Type B pancreatic cell (in vitro differentiated cells): ENCODE measurements at places on chromosomes 4 and X. TPM values are rescaled to one million over a fixed set of nuclear protein-coding genes. Genes with fewer than 3 reads are reported as not detected.

The CXCL13 gene
- 0.75 TPM in 1 of 2 replicates, not detected in the other for total RNA-seq

The CRMP1 gene
- 13.2 and 40.4 TPM in 2 replicates for total RNA-seq

The HTN3 gene
- not detected in 2 replicates for total RNA-seq

The SORCS2 gene
- 13.4 and 24.0 TPM in 2 replicates for total RNA-seq

The SYTL4 gene
- 4.0 and 7.8 TPM in 2 replicates for total RNA-seq

The CYBB gene
- total RNA-seq = 0.17 TPM in 2 replicates

The MND1 gene
- 3.8 and 15.2 TPM in 2 replicates for total RNA-seq

The GYG2 gene
- 19.7 and 49.2 TPM in 2 replicates for total RNA-seq

The TRIM61 gene
- 2.1 and 2.6 TPM in 2 replicates for total RNA-seq

The MAGEA2B gene
- 1.1 TPM in 1 of 2 replicates, not detected in the other for total RNA-seq

The DMP1 gene
- 0.12 TPM in 1 of 2 replicates, not detected in the other for total RNA-seq

The H2BW2 gene
- total RNA-seq = not detected in 2 replicates

The SPANXD gene
- total RNA-seq = not detected in 2 replicates

The SLC25A43 gene
- 7.0 and 7.4 TPM in 2 replicates for total RNA-seq

The ARHGEF9 gene
- total RNA-seq = 22.6 and 37.0 TPM in 2 replicates

The GRID2 gene
- total RNA-seq = 1.3 and 1.7 TPM in 2 replicates

The MTTP gene
- total RNA-seq = 16.0 and 54.4 TPM in 2 replicates

The HMGN5 gene
- total RNA-seq = 2.7 and 6.4 TPM in 2 replicates
